ENCODE measurements at places on chromosomes 1 and 21.

GRCh38 chr1:51875291-51875772 lies 3.2 kb downstream of the NRDC start:
- no peak for DNase-seq

DNA sequence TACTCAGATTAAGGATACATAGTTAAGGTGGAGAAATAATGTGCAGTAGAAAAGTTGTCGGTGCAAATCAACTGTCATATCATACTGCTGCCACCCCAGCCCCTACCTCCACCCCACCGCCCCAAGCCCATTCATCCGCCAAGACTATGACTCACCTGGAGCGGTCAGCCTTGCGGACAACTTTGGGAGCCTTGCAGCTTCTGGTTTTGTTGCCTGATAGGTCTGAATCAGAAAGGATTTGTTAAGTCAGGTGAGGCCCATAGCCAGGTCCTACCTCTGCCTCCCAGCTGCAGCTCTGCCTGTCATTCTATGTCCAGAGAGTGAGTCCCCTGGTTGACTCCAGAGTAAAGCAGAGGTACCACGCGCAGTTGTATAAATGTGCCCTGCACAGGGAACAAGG lies 12.6 kb downstream of the C1orf162 start:
- DNase-seq: no peak

- DNase-seq: no peak
Observed at GRCh38 chr1:29964718-29965533, 728.6 kb downstream of the PTPRU start.

- no peak for DNase-seq
Observed at GRCh38 chr1:109186733-109187086, 27.0 kb upstream of the SARS1 start.

DNA sequence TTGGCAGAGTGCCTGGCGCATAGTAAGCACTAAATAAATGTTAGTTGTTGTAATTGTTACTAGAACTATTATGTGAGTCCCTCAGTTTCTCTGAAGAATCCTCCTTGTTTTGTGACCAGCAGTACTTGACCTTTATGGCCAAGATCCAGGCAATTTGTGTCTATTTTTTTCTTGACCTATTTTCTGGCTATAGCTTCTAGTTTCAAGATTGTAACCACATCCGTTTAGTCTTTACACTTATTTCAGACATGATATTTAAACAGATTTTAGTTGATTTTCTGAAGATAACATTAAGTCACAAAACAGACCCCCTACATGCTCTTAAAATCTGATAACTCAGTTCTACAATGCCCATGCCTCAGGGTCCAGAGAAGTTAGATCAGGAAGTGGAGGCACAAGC lies 50.3 kb downstream of the CDC7 start:
- DNase-seq: no peak

Data from tongue (tissue), 3 donors.